Endothelial cell (in vitro differentiated cells): ENCODE measurements at places on chromosomes 3 and 15.

GRCh38 chr15:55108858-55109518, 87.8 kb downstream of the RSL24D1 start:
- peak; percentile 65 for DNase-seq

- no peak for DNase-seq
Observed at GRCh38 chr3:190192087-190192486, 71.4 kb upstream of the P3H2 start.

DNA sequence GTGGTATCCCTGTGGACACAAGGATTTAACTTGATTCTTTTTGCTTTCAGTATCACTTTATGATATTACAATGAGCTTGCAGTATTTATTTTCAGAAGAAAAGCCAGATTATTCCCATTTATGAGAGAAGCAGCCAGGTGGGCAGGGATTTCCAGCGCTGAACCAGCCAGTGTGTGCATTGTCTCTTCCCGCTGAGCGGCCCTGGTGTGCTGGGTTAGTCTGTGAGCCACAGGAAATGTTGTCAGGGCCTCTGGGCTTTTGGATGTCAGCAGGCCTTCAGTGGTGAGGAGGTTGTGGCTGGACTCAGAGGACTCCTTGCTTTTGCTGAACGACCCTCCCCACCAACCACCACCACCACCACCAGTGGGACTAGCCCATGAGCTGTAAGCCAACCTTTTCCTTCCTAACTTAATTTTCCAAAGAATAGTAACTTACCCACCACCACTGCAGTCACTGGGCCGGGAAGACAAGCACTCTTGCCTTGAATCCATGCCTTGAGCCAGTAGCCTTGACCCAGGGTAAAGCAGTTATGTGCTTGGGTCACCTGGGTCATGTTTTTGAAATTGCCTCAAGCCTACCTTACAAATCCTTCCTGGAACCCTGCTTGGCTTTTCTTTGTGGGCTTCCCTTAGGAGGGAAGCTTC, 33.1 kb downstream of the FLNB start:
- no peak for DNase-seq

GRCh38 chr3:120982608-120983320, 74.8 kb downstream of the STXBP5L start:
- DNase-seq: no peak

GRCh38 chr3:133943639-133944141, 48.0 kb upstream of the RAB6B start:
- no peak for DNase-seq

DNA sequence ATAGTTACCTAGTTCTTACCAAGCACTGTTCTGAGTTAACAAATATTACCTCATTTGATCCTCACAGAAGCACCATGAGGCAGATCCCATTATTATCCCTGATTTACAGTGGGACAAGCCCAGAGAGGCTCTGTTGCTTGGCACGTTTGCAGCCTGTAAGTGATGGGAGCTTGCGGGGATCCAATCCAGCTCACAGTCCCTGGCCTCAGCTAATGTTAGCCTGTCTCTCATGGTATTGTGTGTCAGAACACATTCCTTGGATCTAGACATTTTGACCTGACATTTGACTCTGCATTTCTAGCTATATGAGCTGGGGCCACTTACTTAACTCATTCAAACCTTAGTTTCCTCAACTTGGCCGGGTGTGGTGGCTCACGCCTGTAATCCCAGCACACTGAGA, 246.9 kb upstream of the LRTM1 start:
- DNase-seq: no peak

DNA sequence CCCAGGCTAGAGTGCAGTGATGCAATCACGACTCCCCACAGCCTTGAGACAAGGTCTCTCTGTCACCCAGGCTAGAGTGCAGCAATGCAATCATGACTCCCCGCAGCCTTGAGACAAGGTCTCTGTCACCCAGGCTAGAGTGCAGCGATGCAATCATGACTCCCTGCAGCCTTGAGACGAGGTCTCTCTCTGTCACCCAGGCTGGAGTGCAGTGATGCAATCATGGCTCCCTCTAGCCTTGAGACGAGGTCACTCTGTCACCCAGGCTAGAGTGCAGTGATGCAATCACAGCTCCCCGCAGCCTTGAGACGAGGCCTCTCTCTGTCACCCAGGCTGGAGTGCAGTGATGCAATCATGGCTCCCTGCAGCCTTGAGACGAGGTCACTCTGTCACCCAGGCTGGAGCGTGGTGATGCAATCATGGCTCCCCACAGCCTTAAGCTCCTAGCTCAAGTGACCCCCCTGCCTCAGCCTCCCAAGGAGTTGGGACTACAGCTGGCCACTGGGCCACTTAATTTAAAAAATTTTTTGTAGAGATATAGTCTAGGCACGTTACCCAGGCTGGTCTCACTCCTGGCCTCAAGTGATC, 26.1 kb downstream of the TFRC start:
- no peak for DNase-seq

- DNase-seq: no peak
Observed at GRCh38 chr3:101458387-101458786, 54.6 kb downstream of the SENP7 start.

GRCh38 chr15:43440721-43441281, 52.2 kb downstream of the TP53BP1 start:
- no peak for DNase-seq

- DNase-seq: no peak
Observed at GRCh38 chr15:38555686-38556334, 8.8 kb downstream of the RASGRP1 start.

GRCh38 chr15:41827880-41828806, at the start of gene JMJD7:
JMJD7 (plus strand) TSS chr15:41828092; CDS start chr15:41828125, 33 bp downstream.
- peak; percentile 96 for DNase-seq

DNA sequence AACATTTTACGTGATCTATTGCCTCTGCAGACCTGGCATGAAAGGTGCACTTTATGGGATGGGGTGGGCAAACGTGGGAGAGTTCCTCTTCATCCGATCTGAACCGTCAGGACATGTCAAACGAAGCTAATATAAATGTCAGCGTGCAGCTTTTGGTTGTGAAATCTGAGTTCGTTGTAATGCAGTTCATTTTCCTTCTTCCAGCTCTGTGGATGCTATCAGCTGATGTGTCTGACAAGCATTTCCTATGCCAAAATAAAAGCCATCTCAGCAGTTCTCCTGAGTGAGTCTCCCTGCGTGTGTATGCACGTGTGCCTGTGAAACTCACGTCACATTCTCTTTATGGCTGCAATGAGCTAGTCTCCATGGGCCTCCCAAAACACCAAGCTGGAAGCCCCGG, 512.3 kb downstream of the MCTP2 start:
- DNase-seq: no peak

DNA sequence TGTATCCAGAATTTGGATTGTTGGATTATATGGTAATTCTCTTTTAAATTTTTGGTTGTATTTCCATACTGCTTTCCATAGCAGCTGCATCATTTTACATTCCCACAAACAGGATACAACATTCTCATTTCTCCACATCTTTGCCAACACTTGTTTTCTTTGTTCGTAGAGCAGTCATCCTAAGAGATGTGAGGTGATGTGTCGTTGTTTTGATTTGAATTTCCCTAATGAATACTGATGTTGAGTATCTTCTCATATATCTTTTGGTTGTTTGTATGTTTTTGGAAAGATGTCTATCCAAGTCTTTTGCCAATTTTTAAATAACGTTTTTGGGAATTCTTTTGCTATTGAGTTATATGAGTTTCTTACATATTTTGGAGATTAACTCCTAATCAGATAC, 93.6 kb downstream of the GMNC start:
- no peak for DNase-seq

- DNase-seq: no peak
Observed at GRCh38 chr15:65765106-65765505, 27.0 kb downstream of the DENND4A start.

- DNase-seq: no peak
Observed at GRCh38 chr15:69536726-69537512, 84.3 kb downstream of the RPLP1 start.

DNA sequence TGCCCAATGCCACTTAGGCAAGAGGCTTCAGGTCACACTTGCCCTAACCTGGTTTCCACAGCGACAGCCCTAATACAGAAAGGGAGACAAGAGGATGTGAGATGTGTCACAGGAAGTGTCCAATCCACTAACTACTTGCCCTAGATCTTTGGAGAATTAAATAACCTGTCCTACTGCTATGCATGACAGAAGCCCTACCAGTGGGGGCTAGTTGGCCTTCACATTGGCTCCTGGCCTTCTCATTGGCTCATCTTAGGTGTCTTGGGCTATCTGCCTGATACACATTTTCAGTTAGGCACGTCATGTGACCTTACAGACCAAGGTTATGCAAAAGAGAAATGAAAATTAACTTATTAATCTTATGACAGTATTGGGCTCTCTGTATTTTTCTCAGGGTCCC, 449.9 kb downstream of the FHIT start:
- DNase-seq: no peak

DNA sequence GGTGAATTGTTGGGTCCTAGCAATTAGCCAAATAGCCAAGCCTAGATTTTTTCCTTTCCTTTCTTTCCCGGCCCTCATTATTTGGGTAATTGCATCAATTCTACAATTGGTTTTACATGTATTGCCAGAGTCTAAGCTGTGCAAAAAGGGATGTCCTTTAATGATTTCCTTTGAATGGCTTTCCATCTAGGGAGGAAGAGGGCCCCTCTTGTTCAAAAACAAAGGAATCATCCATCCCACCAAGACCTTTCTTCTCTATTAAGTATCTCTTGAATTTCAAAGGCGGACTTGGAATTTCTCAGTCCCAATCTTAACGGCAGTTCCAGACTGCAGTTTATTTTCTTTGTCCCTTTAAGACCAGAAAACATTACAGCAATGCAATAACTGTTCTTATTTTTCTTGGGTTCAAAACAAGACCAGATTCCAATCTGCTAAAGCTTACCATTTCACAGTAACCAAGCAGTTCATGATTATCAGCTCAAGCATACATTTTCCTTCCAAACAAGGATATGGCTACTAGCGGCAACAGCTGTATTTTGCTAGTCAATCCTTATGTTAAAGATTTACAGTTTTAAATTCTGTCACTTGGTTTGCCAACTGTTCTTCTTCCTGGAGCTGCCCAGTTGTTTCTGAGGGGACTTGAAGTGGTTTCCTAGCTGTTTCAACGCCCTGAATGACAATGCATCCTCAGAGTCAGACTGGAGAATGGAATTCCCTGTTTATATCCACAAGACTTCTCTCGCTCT, 91.4 kb upstream of the LRIG1 start:
- no peak for DNase-seq

- DNase-seq: no peak
Observed at GRCh38 chr3:176951586-176952292, 245.5 kb downstream of the TBL1XR1 start.

- no peak for DNase-seq
Observed at GRCh38 chr3:172217877-172218276, 178.5 kb downstream of the FNDC3B start.

- DNase-seq: no peak
Observed at GRCh38 chr3:158762701-158763100, 30.4 kb upstream of the RARRES1 start.

GRCh38 chr15:85318048-85318731, 62.2 kb upstream of the AKAP13 start:
- DNase-seq: no peak

- no peak for DNase-seq
Observed at GRCh38 chr3:194189243-194189791, 53.4 kb downstream of the HES1 start.

GRCh38 chr3:108017587-108017986, 73.2 kb downstream of the CD47 start:
- DNase-seq: no peak

DNA sequence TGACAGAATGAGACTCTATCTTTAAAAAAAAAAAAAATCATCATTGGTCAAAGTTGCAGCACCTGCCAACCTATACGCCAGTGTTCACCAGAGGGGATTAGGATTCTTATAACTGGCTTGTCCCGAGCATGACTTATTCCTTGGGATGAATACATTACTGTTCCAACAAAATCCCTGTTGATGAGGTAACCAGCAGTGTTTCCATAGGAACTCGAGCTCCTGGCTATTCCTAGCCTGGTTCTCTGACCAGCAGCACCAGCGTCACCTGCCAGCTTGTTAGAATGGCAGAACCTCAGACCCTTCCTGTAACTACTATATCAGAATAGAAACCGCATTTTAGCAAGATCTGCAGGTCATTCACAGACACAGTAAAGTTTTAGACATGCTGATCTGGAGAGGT, 364.4 kb downstream of the PTPRG start:
- DNase-seq: no peak

DNA sequence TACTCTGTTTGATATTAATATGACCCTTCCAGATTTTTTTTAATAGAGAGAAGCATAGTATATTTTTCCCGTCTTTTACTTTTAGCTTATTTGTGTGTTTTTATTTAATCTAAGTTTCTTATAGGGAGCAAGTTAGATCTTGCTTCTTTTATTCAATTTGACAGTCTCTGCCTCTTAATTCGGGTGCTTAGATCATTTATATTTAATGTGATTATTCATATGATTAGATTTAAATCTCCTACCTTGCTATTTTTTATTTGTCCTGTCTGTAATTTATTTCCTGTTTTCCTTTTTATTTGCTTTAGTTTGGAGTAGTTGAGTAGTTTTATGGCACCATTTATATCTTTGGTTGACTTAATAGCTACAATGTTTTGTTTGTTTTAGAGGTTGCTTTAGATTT, 66.1 kb downstream of the GJD2 start:
- no peak for DNase-seq

DNA sequence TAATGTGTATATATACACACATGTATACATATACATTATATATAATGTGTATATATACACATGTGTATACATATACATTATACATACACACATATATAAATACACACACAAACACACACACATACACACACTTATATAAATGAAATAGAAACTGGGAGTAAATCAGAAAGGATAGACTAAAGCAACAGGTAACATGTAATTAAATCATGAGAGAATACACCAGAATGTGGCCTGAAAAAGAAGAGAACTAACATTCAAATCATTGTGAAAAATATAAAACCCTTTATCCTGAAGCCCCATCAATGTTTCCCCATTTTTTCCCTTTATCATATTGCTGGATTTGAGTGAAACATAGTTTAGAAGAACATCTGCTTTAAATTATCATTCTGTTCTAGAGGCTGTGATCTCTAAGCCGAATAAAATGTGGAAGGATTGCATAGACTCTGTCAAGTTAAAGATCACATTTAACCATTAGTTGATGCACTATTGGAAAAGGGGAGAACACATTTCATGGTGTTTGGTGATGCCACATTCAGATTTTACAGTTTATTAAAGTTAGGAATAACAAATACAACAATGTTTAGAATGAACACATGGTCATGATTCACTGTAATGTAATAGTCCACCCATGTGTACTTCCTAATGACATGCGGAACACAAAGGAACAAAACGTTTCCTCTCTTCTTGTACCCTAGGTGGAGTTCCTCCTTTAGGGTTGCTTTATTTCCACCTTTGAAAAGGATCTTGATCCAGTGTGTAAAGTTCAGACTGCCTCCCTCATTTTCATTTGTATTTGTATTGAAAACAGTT, 12.5 kb upstream of the THRB start:
- no peak for DNase-seq

DNA sequence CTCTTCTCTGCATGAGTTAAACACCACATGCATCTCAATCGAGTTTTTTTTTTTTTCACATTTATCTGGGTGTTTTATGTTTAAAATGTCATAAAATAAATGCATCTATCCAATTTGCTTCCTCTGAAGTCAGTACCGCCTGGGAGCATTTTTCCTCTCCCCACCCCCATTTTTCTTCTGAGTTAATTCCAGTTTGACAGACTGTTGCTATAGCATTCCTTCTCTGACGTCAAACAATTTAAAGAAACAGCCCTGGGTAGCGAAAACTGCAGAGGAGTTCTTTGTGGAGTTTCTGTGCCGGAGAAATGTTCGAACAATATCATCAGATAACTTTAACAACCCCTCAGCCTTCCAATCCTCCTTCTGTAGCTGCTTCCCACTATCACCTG, 900 bp upstream of the GNB4 start:
- DNase-seq: no peak
